Upper lobe of right lung (tissue), 1 donor: ENCODE measurements at places on chromosomes 16 and 17.
A peak's percentile ranks its signal among the peaks of the same experiment; 100 is the strongest.

DNA sequence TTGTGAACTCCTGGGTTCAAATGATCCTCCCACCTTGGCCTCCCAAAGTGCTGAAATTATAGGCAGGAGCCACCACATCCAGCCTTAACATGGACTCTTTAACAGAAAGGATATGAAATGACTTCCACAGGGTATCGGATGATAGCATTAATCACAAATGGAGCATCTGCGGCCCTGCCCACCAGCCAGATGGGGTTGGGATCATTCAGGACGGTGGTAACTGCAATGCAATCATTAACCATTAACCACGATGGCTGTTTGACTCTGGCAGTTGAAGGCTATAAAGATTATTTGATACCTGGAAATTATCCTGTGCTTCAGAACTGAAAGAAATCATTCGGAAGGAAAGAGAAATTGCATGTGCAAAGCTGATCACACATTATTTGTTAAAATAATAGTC lies 5.3 kb upstream of the CHST5 start:
- no peak for DNase-seq

DNA sequence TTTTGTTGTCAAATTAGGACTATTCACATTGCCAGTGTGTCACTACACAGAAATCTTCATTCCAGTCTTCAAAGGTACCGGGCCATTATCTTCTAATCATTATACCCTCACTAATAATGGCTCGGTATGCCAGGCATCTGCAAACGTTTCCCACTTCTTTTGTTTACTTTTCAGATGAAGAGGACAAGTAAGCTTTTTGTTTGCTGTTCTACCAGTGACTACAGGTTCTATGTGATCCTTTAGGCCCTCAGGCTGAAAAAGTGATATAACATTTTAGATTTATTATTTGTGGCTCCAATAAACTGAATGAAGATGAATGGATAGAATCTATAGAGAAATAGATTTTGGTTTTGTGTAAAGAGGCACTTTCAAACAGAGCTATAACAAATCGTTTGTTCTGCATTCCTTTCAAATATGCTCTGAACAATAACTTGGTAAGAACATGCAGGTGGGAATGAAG lies 403 bp upstream of the KRTAP3-1 start:
- DNase-seq: no peak

GRCh38 chr17:8176197-8176940 lies at the start of gene TMEM107:
TSS of gene TMEM107 (minus strand) at chr17:8176380. CDS start at chr17:8176286, 94 bp downstream.
- peak; percentile 94 for DNase-seq

DNA sequence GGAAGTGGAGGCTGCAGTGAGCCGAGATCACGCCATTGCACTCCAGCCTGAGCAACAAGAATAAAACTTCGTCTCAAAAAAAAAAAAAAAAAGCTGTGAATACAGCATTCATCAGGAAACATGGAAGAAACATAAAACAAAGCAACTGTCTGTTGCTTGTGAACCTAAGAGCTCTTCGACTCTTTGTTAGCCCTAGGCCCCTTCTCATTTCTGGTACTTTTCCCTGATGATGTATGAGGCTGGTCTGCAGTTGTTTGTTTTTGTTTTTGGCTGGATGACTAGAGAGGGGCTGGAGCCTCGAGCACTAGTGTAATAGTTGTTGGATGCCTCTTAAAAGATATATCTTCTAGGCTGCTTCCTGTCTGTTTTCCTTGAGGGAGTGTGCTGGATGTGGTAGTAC lies 113.5 kb downstream of the MAP2K6 start:
- no peak for DNase-seq

DNA sequence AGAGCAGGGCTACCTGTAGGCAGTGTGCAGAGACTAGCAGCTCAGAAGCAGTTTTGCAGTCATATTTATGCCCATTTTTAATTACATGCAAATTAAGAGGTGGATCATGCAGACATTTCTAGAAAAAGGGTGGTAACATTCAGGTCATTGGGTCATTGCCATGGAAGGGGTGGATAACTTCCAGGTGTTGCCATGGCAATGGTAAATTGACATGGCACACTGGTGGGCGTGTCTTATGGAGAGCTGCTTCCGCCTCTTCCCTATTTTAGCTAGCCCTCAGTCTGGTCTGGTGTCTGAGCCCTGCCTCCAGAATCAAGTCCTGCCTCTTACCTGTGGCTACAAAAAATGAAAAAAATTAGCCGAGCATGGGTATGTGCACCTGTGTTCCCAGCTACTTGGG lies 2.8 kb upstream of the DNAI2 start:
- DNase-seq: no peak

DNA sequence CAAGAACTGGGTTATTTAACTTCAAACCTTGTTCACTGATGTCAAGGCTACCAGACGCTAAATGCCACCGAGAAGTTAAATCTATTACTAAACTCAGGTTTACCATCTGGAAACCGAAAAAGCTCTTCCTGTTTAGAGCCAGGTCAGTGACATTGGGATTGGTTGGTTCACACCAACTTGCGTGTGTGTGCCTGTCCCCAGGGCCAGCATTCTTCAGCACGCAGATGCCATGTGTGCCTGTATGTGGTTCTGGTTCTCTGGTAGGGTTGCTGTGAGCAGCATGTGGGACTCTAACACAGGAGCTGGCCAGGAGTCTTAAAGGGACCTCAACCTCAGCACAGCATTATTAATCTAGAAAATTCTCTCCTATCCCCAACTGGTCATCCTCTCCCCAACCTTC lies 18.1 kb upstream of the TBX2 start:
- DNase-seq: no peak

DNA sequence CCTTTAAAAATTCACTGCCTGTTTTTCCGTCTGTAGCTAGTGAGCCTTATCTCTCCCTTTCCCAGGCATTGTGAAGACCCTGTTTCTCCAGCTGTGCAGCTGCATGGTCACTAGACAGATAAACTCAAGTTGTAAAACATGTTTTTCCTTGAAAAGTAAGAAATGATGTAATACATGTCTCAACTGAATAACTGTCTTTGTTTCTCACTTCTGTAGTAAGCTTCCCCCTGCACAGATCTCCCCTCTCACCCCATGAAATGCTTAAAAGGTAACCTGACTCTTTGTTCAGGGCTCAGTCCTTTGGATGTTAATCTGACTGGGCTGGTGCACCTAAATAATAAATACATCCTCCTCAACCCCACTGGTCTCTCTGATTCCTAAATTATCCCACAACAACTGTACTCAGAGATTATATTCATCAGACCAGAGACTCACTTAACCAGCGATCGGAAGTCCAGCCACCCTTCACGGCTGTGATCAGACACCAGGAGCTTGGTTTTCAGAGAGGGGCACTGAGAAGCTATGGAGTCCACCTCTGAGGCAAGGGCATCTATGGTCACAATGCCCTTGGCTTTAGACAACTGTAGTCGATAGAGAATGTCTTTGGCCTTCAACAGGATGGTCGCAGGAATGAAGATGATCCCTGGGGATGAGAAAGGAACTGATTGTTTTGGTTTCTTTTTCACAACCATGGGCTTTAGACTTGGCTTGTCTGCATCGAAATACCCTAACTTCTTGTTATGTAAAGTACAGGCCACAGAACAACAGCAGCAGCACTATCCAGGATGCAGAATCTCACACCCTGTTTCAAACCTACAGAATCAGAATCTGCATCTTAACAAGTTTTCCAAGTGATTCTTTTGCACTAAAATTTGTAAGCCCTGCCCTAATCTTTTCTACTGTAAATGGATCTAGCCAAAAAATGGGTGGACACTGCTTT lies 15.4 kb downstream of the ACSM1 start:
- DNase-seq: no peak

- no peak for DNase-seq
These were observed 33.1 kb downstream of the HS3ST2 start for GRCh38 chr16:22847100-22847499.

- DNase-seq: peak; percentile 76
These were observed 44.3 kb downstream of the FZD2 start for GRCh38 chr17:44601539-44601938.

DNA sequence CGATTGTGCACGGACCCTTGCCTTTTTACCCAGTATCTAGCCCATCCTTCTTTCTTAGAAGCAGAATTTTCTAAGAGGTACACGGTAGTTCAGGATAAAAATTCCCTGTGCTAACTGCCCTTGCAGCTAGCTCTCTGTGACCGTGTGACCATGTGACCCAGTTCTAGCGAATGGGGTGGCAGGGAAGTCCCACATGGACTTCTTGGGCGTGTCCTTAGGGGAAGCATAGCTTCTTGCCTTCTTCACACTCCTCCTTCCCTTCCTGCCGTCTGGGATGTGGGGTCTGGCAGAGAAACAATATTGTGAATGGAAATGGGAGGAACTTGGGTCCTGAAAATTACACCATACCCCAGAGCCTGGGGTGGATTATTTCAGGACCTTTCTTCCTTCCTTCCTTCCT lies 670.7 kb downstream of the MAF start:
- DNase-seq: no peak

DNA sequence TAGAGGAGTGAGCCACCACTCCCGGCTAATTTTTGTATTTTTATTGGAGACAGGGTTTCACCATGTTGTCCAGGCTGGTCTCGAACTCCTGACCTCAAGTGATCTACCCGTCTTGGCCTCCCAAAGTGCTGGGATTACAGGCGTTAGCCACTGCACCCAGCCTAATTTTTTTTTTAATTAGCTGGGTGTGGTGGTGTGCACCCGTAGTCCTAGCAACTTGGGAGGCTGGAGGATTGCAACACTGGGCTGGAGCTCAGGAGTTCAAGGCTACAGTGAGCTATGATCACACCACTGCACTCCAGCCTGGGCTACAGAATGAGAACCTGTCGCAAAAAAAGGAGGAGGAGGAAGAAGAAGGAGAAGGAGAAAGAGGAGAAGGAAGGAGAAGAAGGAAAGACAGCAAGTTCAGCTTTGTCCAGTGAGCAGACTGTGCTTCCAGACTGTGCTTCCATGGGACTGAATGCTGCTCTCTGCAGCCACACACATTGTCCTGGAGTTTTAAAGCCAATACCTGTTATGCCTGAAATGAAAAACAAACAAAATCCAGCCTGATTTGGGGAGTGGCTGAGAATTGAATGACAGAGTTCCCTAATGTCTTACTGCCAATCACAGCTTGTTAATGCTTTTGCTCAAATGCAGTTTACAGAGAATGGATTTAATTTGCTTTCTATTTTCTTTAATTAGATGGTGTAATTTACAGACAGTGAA lies 2.8 kb upstream of the TNFRSF13B start:
- DNase-seq: no peak

DNA sequence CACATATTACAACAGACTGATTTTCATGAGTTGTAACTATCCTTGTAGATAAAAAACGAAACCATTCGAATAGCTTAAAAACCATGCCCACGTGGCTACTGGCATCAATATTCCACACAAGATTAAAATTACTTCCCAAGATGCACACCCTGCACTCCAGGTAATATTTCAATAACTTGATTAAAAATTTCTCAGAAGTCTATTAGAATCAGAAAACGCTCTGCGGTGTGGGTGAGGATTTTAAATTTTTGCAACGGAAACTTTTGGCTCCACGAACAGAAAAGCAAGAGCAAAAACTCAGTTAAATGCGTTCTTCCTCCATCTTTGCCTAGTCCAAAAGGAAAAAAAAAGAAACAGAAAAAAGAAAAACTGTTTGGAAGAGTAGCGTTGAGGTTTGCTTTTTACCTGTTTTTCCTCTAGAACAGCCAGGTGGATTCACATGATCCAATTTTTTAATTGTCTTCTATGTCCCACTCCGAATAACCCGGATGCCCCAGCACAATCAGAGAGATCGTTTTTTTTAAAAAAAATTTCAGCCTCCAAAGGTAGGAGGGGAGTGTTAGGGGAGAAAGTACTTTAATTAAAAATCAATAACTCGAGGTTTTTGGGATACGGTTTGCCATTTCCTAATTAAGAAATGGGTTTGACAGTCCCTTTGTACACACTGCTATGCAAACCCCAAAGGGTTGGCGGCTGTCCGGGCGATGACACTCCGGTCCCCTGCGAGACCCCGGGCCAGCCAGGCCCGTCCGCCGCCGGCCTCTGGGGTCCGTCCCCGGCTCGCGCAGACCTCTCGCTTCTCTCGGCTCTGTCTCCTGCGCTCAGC lies 708 bp upstream of the NFAT5 start:
- no peak for DNase-seq

- DNase-seq: no peak
These were observed 356.2 kb upstream of the SALL1 start for GRCh38 chr16:51507286-51507685.

GRCh38 chr17:77322514-77323412 lies 182.0 kb downstream of the SEC14L1 start:
- DNase-seq: peak; percentile 82

DNA sequence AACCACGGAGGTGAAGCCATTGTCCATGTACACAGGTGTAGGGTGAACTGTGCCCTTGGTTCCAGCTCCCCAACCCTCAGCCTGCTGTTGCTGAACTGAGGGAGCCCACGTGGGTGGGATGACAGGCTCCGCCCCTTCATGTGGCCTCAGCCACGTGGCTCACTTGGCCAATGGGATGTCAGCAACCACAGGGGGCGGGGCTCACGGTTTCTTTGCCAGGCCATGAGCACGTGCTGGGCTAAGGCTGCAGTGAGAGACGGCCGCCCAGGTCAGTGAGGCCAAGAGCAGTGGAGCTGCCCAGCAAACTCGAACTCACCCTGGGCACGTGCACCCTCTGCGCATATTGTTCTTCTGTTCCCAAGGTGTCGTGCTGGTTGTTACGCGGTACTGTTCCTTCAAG lies 282.6 kb downstream of the IRF8 start:
- no peak for DNase-seq

DNA sequence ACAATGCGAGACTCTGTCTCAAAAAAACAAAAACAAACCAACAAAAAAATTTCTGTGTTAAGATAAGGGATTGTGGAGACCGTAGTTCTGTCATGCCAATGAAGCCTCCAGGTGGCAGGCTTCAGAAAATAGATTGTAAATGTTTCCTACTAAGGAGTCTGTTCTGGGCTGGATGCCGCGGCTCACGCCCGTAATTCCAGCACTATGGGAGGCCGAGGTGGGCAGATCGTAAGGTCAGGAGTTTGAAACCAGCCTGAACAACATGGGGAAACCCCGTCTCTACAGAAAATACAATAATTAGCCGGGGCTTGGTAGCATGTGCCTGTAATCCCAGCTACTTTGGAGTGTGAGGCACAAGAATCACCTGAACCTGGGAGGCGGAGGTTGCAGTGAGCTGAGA lies 4.4 kb upstream of the SNX29 start:
- DNase-seq: no peak

- DNase-seq: no peak
These were observed 781 bp downstream of the RSKR start for GRCh38 chr17:28612936-28613872.

- DNase-seq: no peak
These were observed 381.6 kb upstream of the ASIC2 start for GRCh38 chr17:33674685-33675084.

DNA sequence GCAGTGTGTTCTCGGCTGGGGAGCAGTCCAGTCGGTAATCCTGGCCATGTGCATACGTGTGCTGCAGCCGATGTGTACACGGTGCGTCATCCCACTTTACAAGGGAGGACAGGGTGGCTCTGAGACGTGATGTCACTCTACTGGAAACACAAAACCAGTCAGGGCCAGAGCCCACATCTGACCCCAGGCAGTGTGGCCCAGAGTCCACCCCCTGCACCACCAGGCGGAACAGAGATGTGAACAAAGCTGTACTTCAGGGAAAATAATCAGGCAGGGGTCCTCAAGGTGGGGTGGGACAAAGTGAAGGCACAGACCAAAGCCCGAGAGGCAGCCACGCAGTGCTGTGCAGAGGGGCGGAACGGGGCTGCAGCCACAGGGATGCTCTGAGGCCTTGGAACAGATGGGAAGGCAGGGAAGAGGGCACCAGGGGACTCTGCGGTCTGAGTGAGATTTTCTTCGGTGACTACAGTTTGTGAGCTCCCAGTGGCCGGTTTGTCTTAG lies 181.5 kb downstream of the ZNF423 start:
- no peak for DNase-seq

GRCh38 chr16:14449790-14450480 lies 180.1 kb downstream of the PARN start:
- no peak for DNase-seq

- DNase-seq: peak; percentile 83
These were observed 20.2 kb downstream of the CCDC42 start for GRCh38 chr17:8724451-8724850.
